NCI-H2029 (cell line): ENCODE measurements at places on chromosomes 2 and 18.

- DNase-seq: no peak
Measured at GRCh38 chr2:62653582-62654422, 51.7 kb upstream of the EHBP1 start.

DNA sequence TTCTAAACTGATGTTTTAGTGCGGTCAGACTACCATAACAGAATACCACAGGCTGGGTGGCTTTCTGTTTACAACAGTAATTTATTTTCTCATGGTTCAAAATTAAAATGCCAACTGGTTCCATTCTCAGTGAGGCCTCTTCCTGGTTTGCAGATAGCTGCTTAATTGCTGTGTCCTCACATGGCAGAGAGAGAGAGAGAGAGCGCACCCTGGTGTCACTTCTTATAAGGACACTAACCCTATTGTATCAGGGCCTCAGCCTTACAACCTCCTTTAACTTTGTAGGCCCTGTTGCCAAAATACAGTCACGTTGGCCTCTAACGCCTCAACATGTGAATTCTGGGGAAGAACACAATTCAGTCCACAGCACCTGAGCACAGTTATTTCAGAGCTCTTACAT lies 37.5 kb upstream of the ZNF385B start:
- peak; percentile 34 for DNase-seq

GRCh38 chr2:238940806-238941205 lies 92.9 kb downstream of the TWIST2 start:
- no peak for DNase-seq

DNA sequence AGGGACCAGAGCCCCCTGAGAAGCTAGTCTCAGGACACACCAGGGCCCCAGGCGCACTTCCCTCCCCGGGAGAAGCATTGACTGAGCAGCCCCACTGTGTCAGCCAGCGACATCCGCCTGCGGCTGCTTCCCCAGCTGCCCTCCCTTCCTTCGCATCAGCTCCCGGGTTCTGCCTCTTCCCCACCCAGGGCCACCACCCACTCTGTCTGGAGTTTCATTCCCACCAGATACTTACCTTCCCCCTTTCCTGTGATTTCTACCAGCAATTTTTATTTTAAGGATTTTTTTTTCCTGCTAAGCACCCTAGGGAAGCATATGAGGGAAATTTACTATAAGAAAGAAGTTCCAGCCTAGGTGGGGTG lies 99.2 kb downstream of the SMAD7 start:
- DNase-seq: no peak

- no peak for DNase-seq
Measured at GRCh38 chr18:45248240-45248903, 366.9 kb upstream of the SLC14A2 start.

DNA sequence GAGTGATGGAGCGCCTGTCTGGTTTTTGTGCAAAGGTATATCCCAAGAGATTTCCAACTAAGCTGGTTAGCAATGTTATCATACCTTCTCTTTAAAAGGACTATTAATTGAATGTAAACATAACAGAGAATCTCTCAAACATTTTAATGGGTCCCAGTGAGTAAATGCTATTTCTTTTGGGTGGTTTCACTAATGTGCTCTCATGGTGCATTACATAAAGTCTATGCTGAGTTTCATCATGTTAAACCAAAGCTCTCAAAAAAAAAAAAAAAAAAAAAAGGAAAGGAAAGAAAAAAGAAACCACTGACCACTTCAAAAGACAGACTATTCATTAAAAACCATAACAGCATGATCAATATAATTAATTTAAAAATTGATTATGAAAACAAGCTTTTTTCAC lies 119.1 kb upstream of the SCN1A start:
- DNase-seq: no peak

GRCh38 chr2:226122041-226122440 lies 677.6 kb downstream of the IRS1 start:
- DNase-seq: no peak

DNA sequence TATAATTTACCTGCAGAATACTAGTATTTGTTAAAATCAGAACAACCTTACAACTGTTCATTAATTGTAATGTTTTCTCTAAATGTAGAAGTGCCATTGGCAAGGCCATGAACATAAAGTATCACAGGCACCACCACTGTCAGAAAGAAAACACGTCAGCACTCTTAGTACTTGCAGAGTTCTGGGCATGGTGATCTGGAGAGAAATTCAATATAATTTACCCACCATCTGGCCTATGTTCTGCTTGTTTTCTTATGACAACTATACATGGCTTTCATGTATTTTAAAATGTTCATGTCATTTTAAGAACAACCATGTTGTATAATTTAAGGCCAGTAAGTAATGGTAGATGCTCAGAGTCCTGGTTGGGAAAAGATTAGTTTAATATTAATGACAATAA lies 114.2 kb upstream of the SULT1C3 start:
- DNase-seq: no peak

DNA sequence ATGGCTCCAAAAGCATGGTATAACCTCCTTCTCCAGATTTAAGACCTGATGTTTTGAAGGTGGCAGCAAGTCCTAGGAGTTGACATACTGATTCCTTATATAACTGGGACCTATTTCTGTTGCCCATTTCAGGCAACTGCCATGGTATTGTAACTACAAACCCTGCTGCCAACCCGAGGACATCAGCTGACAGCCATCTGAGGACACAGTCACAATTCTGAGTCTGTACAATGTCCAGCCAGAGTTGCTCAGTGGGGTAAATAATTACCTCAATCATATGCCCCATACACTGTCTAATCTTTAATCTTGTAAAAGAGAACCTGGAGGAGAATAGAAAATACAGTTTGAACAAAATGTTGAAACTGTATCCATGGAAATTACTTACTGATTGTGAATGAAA lies 8.7 kb upstream of the GAREM2 start:
- no peak for DNase-seq

GRCh38 chr18:58222432-58223125 lies 178.6 kb downstream of the NEDD4L start:
- DNase-seq: no peak

- DNase-seq: peak; percentile 8
Measured at GRCh38 chr18:33844232-33844631, 266.2 kb downstream of the ASXL3 start.

DNA sequence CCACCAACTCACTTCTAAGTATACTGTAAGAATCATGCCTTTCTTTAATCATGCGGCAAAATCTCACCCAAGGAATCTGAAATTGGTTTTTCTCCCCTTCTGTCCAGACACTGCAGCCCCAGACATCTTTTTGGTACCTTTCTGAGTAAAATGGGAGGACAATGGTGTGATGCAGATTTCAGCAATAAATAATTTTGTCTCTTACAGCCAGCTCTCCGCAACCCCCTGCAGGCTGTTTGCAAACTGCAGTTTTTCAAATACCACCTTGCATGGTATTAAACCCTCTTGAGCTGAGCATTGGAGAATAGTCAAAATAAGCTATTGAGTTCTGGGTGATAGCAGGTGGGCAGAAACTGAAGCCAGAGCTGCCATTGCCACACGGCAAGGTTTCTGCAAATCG lies 32.2 kb downstream of the GPR39 start:
- peak; percentile 7 for DNase-seq

DNA sequence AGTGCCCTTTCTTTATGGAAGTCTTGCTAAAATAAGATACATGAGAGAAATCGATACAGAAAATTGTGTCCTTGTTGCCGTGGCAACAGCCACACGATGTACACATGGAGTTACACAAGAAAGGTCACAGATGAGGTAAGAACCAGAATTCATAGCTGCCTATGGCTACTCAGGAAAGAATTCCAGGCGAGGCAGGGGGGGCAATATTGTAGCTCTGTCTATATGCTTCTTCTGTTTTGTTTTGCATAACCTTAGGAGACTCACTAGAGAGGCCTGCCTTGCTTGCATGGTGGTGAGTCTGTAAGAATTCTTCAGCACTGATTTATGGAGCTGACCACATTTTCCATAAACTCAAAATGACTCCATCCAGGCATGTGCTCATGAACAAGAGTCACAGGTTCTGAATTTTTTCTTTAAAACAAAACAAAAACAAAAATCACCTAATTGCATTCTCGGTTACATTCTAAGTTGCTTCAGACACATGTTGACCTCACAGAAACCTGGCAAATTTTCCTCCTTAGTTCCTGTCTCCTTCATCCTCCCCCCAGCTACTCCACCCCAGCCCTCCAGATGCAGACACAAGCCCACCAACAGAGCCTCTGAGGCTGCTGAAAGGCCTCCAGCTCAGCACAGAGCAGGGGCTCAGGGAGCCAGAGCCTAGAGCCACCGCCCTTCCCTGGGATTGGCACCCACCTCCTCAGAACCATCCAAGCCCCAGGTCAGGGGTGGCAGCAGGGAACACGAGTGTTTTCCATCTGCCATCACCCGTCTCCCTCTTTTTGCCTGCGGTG lies 183.5 kb downstream of the ANTXR1 start:
- DNase-seq: no peak

DNA sequence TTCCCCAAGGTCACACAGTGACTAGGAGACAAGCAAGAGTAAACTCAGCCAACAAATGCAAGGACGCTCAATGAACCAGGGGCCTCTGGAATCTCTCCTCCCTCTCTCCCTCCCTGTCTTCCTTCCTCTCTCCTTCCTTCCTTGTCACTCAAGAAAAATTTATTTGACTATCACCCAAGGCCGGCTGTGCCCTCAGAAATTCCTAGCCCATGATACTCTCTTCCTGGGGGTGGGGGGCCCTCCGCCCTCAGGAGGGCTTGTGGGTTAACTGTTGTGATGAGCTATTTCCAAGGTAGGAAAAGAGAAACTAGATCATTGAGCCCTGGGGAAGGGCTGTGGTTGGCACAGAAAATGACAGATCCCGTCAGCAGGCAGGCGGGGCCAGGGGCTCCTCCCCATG lies 21.7 kb downstream of the INHBB start:
- no peak for DNase-seq

DNA sequence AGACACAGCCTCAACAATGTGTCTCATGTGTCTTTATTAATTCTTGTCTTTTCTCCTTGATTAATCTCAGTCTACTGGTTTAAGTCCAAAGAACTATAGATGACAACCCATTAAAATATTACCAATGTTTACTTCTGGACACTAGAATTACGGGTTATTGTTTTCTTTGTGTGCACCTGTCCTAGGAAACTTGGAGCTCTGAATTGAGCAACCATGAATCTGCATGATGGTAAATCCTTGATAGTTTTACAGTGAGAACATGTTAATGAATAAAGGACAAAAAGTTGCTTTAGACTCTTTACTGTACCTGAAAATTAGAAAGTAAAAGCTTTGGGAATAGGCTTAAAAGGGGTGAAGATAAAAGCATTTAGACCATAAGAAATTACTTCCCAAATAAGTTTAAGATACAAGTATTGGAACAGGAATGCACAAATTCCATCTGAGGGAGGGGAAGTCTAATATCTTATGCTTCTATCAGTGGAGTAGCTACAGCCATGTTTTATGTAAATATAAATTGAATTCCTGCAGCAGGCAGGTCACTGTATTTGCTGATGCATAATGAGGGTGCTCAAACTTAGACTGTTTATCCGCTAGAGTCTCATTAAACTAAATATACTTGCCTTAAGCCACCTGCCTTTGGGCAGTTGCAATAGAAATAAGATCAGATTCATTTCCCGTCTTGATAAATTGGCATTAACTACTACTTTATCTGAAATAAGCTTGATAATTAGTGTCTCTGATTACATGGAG lies 603.7 kb upstream of the GCFC2 start:
- no peak for DNase-seq

GRCh38 chr2:74760875-74761630 lies 72.9 kb upstream of the HK2 start:
- peak; percentile 7 for DNase-seq

- DNase-seq: no peak
Measured at GRCh38 chr2:85766229-85766628, 12.4 kb downstream of the ATOH8 start.

- no peak for DNase-seq
Measured at GRCh38 chr2:98161186-98161585, 74.2 kb downstream of the VWA3B start.

DNA sequence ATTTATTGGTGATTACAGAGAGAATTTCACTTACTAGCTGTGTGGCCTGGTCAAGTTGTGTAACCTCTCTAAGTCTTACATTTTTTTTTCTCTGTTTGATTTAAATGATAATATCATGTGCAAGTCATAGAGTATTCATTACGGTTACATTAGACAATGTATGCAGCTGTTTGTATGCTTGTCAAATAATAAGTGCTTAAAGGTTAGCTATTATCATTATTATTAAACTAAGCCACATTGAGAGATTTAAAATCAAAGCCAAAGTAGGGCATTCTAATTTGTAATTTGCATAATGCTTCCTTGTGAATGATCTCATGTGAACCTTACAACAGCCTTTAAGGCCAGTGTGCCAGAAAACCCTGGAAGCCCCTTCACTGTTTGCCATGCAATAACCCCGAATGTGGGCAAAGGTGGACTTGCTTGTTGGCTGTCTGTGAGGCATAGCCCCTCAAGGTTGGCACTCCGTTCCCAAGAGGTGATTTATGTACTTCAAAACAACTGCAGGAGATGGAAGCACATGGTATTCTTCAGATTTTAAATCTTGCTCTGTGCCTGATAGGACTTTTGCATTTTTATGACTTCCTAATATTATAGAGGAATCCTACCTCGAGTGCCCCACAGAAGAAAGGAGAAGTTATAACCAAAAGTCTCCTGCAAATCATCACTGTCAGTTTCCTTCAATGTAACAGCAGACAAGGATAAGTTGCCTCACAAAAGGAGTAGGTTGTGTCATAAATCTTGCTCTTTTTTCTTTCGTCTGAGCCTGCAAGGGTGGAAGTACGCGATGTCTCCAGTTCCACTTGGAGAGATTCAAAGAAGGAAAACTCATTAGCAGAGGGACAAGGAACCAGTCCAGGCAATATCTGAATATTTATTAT lies 272.0 kb downstream of the TGIF1 start:
- DNase-seq: no peak

- no peak for DNase-seq
Measured at GRCh38 chr2:31161637-31162036, 23.4 kb upstream of the GALNT14 start.

DNA sequence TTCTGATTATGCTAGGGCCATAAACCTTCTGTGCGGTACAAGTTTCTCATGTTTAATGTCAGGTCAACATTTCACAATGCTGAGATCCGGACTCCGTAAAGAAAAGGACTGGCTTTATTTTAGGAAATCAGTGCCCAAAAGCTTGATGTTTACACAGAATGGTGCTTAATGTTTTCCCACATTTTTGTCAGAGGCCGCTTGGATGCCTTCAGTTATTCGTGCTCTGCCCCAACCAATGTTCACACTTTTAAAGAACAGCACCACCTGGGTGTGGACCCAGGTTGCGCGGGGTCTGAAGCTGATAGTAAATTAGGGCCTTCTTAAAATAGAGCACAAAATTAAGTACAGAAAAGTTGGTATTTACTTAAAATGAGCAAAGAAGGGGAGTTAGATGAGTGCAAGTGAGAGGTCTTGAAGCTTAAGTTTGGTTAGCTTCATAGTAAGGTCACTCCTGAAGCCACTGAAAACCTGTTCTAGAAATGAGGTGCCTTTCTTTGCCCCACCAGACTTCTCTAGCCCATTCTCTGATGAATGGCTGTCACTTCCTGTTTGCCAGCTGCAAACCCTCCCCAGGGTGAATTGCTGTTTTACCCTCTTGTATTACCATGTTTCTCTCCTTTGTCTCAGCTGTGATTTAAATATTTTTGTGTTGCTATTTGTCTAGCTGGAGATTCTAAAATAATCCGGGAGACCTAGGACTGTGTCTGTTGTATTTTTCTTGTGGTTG lies 20.5 kb downstream of the SLC3A1 start:
- no peak for DNase-seq

GRCh38 chr2:172677363-172677762 lies 58.3 kb upstream of the RAPGEF4 start:
- DNase-seq: no peak
